ENCODE measurements at places on chromosomes 6 and 20.

DNA sequence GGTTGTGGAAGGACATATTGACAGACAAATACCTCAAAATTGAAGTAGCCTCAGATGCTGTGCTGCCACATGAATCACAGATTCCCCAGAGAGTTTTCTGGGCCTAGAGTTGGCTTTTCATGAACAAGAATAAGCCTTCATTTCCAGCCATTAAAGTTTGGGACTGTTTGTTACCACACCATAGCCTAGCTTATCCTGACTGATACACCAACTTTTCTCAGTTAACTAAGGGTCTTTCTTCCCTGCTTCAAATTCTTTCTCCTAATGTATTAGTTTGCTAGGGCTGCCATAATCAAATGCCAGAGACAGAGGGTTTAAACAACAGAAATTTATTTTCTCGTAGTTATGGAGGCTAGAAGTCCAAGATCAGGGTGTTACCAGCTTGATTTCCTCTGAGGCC lies 237.4 kb upstream of the ZFP64 start:
- DNase-seq: no peak

GRCh38 chr6:90708206-90708737 lies 121.4 kb upstream of the MAP3K7 start:
- DNase-seq: no peak

GRCh38 chr6:17392978-17393891 lies at the start of gene CAP2:
TSS of gene CAP2 (plus strand) at chr6:17393595. CDS start at chr6:17421556, 27,961 bp downstream.
- DNase-seq: peak; percentile 48

DNA sequence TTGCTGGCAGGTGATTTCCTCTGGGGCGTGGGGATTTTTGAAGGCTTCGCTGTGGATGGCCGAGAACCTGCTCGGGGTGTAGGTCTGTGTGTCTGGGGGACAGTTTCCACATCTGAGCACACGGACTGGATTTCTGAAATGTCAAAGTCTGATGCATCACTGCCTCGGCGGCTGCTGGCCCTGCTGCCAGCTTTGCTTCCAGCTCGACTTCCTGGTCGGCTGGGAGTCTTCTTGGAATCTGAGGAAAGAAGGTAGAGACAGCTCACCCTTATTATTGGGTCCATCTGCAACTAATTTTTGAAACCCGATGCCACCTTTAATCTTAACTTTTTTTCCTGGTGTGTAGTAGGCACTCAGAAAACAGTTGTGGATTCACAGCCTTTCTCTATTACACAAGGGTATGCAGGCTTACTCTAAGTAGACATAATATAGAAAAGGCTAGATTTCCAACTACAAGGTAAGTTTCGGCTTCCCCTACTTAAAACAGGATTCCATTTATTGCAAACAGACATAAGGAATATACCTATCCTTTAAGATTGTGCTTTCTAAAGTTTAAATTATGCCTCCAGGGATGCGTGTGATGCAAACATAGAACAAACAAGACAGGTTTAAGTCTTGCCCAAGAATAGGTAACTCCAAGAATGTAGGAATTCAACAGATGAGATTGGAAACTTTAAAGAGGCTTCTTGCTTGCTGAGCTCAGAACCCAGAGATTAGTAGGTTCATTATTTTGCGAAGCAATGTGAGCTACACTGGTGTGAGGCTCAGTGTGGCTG lies 183.5 kb downstream of the DST start:
- no peak for DNase-seq

DNA sequence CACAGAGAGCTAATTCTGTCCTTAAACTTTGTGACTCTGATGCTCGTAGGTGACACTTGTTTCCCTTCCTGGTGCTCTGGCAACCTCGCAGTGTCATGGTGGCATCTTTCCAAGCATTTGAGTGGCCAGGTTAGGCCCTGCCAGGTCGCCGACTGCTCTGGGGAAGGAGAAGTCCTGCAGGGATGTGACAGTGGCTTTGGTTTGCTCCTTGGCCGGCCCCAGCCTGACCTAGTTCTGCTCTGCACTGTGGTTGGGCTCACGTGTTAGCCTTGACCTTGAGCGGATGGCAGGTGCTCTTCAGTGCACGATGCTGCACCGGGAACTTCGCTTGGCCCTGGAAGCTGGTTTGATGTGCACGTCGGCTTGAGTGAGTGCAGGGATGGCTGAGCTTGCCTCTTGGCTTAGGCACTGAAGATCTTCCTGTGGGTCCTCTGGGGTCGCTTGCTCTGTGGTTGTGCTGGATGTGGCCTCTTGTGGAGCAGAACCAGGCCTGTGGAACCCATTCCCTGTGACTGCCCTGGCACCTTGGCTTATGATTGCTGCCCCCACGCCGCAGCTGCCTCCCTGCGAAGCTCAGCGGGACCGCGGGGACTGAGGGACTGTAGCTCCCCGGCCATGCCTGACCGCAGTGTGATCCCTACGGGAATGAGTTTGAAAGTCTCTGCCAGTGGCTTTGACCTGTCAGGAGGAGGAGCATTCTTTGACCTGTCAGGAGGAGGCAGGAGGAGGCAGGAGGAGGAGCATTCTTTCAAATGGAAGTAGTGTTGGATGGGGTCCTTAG lies 8.7 kb downstream of the OSBPL2 start:
- no peak for DNase-seq

GRCh38 chr6:140107216-140107615 lies 732.8 kb upstream of the CITED2 start:
- no peak for DNase-seq

GRCh38 chr20:21101453-21101931 lies 4.7 kb downstream of the LINC00237 start:
- no peak for DNase-seq

- no peak for DNase-seq
Measured at GRCh38 chr6:40685862-40686261, 98.7 kb upstream of the LRFN2 start.
